ENCODE measurements at places on chromosomes 16 and 17.

GRCh38 chr17:34203018-34203638 lies 52.0 kb upstream of the CCL2 start:
- DNase-seq, result no peak

DNA sequence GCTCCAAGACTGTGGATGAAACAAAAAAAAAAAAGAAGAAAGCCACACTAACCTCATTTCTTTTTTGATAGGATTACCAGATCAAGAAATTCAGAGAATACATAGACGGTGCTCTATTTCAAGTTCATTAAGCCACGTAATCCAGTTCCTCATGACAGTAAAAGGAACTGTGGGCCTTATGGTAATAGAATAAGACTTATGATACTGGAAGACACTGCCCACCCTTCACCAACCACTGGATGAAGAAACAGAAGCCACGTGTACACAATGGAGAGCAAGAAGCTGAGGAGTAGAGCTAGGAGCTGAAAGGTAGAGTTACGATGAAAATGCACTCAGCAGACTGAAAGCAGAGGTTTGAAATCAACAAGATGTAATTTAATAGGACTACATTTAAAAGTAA lies 11.2 kb downstream of the NCBP3 start:
- no peak for DNase-seq

GRCh38 chr16:58755989-58756649 lies 22.0 kb upstream of the GOT2 start:
- peak; percentile 64 for DNase-seq

GRCh38 chr16:55480228-55480655 lies 1.2 kb downstream of the MMP2 start:
- DNase-seq, result peak; percentile 93

DNA sequence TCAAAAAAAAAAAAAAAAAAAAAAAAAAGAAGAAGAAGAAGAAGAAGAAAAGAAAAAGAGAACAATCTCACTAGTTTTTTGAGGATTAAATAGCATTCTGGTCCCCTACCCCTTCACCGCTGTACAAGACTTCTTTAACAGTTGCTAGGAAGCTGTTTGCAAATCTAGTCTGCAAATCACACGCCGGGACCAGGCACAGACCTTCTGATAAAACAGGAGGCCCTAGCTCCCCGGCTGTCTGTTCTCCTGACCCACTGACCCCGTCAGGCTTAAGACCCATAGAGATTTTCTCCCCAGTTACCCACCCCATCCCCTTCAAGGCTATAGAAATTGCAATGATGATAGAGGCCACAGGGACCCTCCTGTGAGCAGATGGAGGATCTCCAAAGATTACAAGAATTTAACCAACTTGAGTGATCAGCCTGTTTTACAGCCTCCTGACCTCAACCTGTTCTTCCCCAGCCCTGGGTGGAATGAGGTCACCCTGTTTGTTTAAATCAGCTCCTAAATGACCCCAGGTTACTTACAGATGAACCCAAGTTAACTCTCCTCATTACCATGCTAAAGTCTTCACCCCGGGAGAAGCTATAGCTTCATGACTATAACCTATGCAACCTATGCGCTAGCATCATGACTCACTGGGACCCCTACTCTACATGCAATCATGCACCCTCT lies 11.8 kb upstream of the SULT1A1 start:
- DNase-seq, result no peak

- DNase-seq, result no peak
These were observed 29.5 kb upstream of the CRISPLD2 start for GRCh38 chr16:84790301-84790700.

DNA sequence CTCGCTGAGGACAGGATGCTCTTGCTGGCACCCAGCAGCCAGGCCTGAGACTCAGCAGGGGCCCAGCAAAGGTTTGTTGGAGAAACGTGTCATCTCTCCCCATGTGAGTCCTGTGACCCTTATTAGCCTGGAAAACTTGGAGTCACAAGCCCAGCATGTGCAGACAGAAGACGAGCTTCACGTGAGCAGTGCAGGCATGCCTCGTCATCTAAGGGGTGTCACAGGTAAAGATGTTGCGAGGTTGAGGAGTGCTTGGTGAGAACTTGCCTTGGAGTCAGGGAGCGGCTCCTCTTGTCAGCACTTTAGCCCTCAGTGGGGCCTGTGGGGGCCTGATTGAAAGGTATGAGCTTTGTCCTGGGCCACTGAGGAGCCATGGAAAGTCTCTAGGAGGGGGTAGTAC lies 2.1 kb upstream of the CTRL start:
- no peak for DNase-seq

DNA sequence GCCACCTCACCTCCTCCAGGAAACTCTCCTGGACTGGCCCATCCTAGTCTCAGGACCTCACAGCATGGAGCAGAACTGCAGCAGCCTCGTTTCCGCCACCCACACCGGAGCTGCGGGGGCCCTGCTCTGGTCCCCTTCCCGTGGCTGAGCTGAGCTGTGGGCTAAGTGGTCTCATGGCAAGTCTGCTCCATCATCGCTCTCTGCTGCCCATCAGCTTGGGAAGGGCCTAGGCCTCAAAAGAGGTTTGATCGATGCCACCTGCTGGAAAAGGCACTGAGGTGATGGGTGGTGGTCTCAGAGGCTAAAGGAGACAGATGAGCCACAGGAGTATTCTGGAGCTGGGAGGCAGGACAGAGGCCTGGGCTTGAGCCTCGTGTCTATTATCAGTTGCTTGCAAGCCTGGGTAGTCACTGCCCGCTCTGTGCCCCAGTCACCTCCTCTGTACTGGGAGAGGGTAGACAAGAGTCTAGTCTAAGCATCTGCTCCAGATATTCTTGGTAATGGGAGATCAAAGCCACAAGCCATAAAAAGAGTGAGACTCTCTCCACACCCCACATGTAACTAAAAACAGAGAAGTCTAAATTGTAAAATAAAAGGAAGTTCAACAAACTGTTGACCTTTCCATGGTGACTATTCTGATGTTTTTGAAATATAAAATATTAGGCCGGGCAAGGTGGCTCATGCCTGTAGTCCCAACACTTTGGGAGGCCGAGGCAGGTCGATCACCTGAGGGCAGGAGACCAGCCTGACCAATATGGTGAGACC lies 1.6 kb downstream of the ITGAE start:
- no peak for DNase-seq

GRCh38 chr16:30647274-30647571 lies 3.5 kb upstream of the PRR14 start:
- DNase-seq, result no peak

DNA sequence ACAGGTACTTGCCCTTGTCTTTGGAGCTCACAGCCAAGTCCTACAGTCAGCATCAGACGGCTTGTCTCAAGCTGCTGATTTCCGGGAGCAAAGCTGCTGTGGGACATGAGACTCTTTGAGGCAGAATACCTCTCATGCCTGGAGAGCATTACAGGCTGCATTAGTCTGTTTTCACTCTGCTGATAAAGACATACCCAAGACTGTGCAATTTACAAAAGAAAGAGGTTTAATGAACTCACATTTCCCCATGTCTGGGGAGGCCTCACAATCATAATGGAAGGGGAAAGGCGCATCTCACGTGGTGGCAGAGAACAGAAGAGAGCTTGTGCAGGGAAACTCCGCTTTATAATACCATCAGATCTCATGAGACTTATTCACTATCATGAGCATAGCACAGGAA lies 661.2 kb downstream of the WWOX start:
- no peak for DNase-seq

DNA sequence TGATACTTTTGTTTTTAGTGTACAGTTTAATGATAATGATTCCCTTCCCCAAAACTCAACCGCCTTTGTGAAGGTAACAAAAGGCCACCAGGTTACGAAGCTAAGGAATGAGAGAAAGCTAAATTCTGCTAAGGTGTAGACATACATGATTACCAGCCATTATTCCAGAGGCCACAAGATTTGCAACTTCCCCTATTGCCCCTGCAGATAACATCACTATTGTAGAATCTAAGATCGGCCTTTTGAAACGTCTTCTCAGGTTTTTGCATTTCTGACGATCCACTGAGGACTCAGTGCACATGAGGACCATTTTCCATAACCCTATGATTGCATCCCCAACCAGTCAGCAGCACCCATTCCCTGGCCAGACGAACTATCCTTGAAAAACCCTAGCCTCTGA lies 33.9 kb upstream of the SNN start:
- no peak for DNase-seq

DNA sequence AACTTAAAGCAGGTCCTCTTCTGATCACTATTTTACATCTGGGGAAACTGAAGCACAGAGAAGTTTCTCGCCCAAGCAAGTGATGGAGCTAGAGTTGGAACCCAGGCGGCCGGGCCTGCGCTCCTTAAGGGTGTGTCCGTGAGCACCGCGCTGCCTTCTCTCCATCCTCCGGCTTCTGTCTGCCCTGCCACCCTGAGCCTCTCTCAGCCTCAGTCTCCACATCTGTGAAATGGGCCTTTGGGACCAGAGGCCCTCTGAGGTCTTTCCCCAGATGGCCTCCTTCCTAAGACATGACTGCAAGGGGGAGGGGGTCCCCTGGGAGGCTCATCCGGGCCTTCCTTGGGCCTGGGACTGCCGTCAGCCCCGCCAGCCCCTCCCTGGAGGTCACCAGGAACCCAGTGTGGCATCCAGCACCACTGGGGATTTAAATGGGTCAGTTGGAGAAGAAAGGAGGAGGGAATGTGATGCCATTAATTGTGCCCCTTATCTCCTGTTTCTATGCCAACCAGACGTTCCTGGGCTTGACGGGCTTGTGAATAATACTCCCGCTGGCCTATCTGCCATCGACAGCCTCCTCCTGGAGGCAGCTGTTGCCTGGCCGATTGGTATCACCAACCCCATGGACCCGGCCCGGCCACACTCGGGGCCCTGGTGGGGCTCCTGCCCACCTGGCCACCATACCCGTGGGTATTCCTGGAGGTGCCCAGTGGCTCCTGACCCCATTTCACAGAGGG lies 5.1 kb downstream of the ZFPM1 start:
- no peak for DNase-seq

DNA sequence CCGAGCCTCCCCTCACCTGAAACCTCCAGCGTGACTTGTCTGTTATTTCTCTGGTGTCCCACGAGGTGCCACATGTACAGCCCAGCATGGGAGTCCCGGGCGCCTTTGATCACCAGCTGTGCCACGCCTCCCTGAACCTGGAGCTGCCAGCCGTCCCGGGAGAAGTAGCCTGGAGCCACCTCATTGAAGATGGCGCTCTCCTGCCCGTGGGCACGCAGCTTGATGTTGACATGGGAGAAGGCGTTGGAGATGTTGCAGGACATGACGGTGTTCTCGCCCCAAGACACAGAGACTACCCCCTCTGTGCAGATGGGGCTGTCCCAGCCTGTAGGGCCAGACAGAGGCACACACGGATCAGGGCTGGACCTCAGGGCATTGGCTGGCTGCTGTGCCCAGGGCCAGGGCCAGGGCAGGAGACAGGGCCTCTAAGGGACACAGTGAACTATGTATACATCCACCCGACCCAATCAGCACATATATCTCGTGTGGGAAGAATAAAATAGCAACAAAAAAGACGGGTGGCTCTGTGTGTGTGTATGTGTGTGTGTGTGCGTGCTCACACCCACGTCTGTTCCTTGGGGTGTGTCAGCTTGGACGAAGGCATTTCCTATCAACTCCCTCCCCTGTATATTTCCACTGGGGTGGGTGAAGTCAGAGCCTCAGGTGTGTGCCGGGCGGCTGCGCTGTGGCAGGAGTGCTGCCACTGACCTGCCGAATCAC lies 7.3 kb upstream of the CD7 start:
- DNase-seq, result no peak

DNA sequence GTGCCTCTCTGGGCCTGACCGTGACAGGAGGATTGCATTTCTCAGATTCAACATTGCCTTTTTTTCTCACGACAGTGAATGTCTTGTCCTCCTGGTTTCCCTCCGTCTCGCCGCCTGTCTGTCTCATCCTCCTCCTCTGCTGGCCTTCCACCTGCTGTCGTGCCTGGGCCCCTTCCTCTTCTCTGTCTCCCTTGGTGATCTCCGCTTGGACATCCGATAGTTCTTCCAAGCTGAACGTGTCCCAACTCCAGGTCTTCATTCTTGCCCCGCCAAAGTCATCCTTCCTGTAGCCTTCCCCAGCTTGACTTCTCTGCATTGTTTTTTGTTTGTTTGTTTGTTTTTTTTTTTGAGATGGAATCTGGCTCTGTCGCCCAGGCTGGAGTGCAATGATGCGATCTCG lies 79.4 kb downstream of the RAP1GAP2 start:
- DNase-seq, result no peak

DNA sequence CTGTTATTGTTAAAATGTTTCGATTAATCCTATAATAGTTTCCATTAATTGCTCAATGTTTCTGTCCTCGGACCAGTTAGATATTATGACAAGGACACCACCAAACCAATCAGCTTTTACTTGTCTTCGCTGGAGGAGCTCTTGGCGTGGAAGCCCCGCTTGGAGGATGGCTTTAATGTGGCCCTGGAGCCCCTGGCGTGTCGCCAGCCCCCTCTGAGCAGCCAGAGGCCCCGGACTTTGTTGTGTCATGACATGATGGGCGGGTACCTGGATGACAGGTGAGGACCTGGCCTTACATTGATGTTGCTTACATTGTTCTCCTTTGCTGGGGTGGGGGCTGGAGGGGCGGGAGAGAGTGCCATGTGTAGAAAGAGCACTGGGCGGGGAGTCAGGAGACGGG lies 3.0 kb downstream of the ENGASE start:
- DNase-seq, result no peak

DNA sequence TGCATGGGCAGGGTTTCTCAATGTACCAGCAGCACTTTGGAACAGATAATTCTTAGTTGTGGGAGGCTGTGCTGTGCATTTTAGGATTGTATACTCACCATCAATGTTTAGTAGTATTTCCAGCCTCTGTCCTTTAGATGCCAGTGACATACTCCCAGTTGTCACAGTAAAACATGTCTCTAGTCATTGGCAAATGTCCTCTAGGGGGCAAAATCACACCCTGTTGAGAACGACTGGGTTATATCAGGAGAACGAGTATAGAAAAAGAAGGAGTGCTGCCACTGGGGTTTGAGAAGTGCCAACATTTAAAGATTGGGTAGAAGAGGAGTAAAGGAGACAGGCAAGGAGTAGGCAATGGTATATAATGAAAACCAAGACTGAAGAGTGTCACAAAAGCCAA lies 37.9 kb upstream of the SMIM36 start:
- DNase-seq, result peak; percentile 33

DNA sequence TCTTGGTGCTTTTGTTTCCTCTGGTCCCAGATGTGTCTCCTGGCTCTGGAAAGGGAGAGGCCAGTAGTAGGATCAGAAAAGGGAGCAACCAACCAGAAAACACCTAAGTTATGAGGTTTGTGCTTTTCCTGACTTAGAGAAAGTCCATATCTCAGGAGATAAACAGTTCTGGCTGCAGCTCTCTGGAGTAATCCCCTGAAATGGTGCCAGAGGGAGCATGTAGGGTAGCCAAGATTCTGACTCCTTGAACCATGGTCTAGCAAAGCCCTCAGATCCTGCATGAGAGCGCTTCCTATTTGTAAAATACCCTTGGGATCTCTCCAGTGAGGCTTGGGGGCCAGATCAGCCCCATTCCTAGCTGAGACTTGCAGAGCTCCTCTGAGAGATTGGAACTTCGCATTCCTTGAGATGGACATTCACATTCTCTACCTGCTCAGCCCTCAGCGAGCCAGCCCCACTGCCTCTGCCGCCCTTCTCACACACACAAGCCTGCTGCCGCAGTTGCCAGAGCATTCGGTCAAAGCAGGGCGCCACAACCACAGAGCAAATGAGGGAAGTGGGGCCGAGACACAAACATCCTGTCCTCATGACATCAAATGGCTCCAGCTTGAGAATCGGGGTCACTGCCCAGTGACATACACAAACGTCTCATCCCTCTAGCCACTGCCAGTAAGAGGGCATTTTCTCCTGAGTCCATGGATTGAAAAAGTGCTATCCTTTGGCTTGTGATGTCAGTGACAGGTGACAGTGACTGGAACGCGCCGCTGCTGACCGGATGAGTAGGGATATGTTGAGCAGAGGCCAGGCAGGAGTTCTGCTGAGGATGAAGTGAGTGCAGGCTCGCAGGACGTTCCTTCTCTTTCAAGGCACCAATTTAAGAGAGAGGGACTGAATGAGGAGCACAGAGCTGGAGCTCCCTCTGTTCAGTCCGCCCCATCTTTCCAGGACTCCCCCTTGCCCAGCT lies 5.0 kb downstream of the ABHD15 start:
- DNase-seq, result no peak
